ENCODE measurements at places on chromosomes 11 and 22. TPM values are rescaled to one million over a fixed set of nuclear protein-coding genes. Genes with fewer than 3 reads are reported as not detected.

GRCh38 chr11:74345420-74345819, 34.0 kb upstream of the P4HA3 start:
- no peak overlapping the region for H3K27ac ChIP-seq
- H3K36me3 ChIP-seq = no peaks in the 10 kb centered on the region
- no peaks in the 10 kb centered on the region for H3K27me3 ChIP-seq
- no peak for DNase-seq
- no peaks in the 10 kb centered on the region for H3K4me1 ChIP-seq
- H3K4me3 ChIP-seq = no peak overlapping the region

GRCh38 chr11:44531116-44531504, 34.4 kb upstream of the CD82 start:
- no peak overlapping the region for H3K27ac ChIP-seq
- no peaks in the 10 kb centered on the region for H3K36me3 ChIP-seq
- H3K4me1 ChIP-seq = peaks cover 11% of the 10 kb centered on the region
- no peaks in the 10 kb centered on the region for H3K27me3 ChIP-seq
- no peak for DNase-seq

- H3K36me3 ChIP-seq = no peaks in the 10 kb centered on the region
- no peaks in the 10 kb centered on the region for H3K27me3 ChIP-seq
- no peaks in the 10 kb centered on the region for H3K4me1 ChIP-seq
- no peak overlapping the region for H3K27ac ChIP-seq
- H3K4me3 ChIP-seq = no peak overlapping the region
These were observed 341.6 kb downstream of the CTTN start for GRCh38 chr11:70739811-70740487.

- H3K4me1 ChIP-seq = peaks cover 46% of the 10 kb centered on the region
- H3K4me3 ChIP-seq = no peak overlapping the region
- H3K27ac ChIP-seq = no peak overlapping the region
- no peak for DNase-seq
- no peaks in the 10 kb centered on the region for H3K36me3 ChIP-seq
These were observed 2.6 kb upstream of the LTBP3 start for GRCh38 chr11:65560555-65561418.

Gene RTN4R
- polyA plus RNA-seq = not detected

Gene EMSY
- polyA plus RNA-seq = 9.2 TPM

GRCh38 chr11:43748095-43748494, 67.6 kb downstream of the HSD17B12 start:
- peaks cover 11% of the 10 kb centered on the region for H3K4me1 ChIP-seq
- no peak overlapping the region for H3K4me3 ChIP-seq
- peaks cover 17% of the 10 kb centered on the region for H3K36me3 ChIP-seq
- no peak overlapping the region for H3K27ac ChIP-seq
- H3K27me3 ChIP-seq = no peaks in the 10 kb centered on the region
- DNase-seq = no peak

DNA sequence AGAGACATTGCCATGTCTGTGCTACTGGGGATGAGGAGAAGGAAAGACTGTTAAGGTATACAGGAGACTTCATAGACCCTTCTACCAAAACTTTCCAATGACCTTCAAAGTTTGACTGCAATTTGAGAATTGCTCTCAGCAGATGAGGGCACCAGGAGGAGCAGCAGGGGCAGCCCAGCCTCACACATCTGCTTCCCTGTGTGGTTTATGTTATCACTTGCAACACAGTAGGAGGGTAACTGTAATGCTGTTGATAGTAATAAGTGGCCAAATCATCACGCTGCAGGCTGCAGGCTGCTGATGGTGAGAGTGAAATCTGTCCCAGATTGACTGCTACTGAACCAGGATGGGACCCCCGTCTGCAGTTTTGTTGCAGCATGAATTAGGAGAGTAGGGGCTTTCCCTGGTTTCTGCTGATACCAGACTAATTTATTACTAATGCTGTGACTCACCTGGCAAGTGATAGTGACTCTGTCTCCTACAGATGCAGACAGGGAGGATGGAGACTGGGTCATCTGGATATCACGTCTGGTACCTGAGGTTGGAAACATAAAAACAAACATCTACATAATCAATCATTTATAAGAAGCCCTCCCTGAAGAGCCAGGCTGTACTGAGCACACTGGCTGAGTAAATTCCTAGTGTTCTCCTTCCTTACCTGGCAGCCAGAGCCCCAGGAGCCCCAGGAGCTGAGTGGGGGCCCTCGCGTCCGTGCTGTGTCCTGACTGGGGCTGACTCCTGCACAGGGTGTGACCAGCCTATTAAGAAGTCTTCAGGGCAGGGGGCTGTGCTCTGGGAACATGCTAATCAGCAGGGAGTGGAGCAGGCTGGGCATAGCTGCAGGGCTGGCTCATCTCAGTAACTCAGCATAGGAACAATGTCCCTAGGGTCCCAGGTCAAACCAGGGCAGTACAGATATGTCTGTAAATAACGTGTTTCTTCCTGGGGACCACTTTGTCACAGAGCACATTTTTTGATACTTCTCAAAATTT, 74.4 kb downstream of the GAB4 start:
- no peaks in the 10 kb centered on the region for H3K4me1 ChIP-seq
- DNase-seq = no peak
- H3K27ac ChIP-seq = no peak overlapping the region
- no peaks in the 10 kb centered on the region for H3K27me3 ChIP-seq
- H3K36me3 ChIP-seq = no peaks in the 10 kb centered on the region

All from CD14-positive monocyte (primary cell).